ENCODE measurements at places on chromosomes 16 and 17.

GRCh38 chr16:87569601-87570571 is 32.4 kb upstream of the JPH3 start:
- DNase-seq, result no peak

GRCh38 chr16:51557670-51558069 is 406.6 kb upstream of the SALL1 start:
- no peak for DNase-seq

DNA sequence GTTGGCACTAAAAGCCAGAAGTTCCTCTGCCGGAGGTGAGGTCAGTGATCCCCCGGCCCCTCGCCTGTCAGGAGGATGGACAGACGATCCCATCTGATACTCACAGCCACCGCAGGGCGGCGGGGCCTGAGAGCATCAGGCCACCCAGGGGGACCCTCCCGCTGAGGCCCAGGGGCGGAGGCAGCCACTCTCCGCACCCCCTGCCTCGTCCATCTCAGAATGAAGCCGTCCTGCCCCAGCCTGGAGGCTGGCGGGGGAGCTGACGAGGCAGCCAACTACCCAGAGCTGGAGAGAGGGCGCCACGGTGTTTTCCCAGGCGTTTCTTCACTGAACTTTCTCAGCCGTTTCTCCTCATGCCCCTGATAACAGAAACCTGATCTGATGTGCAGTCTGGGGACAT is 22.6 kb downstream of the TPSD1 start:
- DNase-seq, result no peak

- DNase-seq, result peak; percentile 21
Measured at GRCh38 chr16:526181-527014, 1.1 kb upstream of the CAPN15 start.

DNA sequence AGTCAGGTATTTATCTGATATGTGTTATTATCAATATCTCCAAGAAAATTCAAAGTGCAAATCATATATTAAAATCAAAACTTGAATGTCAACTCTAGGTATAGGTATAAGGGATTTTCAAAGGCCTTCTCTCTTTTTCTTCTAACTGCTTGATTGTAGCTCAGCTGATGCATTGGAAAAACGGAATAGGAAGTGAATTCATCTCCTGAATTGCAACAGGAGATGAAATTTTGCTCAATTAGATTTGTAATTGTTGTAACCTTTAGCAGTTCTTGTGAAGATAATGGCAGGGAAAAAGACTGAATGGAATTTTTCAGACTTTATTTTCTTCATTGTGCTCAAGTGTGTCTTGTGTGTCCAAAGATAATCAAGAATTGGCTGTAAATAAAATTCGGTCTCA is 190.2 kb upstream of the KCNJ16 start:
- DNase-seq, result no peak

DNA sequence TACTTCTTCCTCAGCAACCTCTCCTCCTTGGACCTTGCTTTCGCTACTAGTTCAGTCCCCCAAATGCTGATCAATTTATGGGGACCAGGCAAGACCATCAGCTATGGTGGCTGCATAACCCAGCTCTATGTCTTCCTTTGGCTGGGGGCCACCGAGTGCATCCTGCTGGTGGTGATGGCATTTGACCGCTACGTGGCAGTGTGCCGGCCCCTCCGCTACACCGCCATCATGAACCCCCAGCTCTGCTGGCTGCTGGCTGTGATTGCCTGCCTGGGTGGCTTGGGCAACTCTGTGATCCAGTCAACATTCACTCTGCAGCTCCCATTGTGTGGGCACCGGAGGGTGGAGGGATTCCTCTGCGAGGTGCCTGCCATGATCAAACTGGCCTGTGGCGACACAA is 429 bp downstream of the OR2C1 start:
- no peak for DNase-seq

GRCh38 chr17:36653374-36653773 is 52.0 kb downstream of the MRM1 start:
- no peak for DNase-seq

- DNase-seq, result no peak
Measured at GRCh38 chr17:45146166-45146565, 2.1 kb upstream of the HEXIM1 start.

DNA sequence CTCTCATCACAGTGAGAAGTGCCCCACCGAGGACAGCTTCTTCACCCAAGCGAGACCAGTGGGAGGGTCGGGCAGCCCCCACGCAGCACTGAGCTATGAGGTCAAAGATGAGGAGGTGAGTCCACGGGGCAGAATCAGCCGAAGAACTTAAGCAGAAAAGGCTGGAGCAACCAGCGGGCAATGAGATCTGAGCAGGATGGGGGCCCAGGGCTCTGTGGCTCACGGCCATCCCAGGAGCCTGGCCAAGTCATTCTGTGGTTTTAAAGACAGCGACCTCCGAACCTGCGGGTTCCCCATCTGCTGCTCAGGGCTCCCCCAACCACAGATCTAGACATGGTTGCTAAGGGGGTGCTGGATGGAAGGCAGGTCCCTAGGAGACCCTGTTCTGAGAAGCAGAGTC is 202.6 kb downstream of the RBFOX3 start:
- DNase-seq, result no peak

DNA sequence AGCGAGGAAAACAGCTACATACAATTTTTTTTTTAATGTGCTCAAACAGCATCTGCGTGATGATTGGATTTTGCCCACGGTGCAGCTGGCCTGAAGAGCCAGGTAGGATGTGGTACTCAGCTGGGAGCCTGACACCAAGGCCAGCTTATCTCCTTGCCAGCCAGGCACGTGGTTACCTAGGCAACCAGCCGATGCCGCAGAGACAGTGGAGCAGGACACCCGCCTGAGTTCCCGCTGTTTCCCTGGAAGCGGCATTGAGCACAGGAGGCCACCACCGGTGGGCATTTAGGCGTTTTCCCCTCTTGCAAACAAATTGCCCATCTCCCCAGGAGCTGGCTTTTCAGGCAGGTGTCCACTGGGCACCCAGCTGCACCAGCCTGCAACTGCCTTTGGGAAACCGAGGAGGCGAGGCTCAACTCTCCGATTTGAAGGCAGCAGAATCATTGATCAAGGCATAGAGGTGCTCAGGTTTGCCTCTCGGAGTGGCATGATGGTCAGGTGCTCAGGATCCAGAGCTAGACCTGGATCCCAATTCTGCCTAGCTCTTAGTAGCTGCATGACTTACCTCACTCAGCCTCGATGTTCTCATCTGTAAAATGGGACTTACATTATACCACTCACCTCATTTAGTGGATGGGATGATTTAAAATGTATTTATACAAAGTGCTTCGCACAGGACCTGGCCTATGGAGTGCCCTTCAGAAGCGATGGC is 137.5 kb upstream of the PLCG2 start:
- DNase-seq, result no peak

- DNase-seq, result no peak
Measured at GRCh38 chr17:14033166-14033565, 36.1 kb upstream of the COX10 start.

- no peak for DNase-seq
Measured at GRCh38 chr17:38748892-38749222, 721 bp upstream of the PCGF2 start.

DNA sequence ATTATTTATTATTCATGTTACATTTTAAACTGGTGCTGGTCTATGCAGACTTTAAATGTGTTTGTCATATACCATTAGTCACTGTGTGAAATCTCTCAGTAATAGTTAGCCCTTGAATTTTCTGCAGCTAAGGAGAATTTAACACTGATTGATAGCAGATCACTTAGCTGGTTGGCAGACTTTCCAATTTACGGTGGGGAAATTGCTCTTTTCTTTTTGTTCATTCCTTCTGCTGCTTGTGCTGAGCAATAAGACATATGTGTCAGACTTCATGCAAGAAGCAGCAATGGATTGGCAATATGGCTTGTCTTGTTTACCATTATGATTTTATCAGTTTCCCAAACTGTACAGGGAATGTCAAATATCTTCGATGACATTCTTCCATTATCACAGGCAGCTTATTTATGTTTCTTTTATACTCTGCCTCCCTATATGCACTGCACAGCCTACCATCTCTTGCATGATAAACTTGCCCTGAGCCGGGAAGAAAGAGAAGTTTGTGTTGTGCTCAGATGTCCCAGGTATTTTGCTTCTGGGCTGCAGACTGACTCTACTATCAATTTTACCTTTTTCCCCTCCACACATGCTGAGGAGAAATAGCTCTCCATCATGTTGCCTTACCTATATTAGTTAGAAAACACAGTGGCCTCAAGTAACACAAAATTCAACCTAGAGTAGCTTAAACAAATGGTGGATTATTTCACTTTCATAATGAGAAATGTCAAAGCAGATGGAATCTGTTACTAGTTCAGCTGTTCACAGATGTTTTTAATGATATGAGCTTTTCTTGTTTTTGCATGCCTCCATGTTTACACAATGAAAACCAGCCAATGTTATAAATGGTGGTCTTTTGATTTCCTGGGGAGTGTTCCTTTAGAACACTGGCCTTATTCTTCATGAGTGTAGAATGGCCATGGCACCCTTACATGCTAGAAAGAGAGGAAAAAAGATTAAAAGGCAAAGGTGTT is 968.1 kb upstream of the GOT2 start:
- DNase-seq, result no peak

DNA sequence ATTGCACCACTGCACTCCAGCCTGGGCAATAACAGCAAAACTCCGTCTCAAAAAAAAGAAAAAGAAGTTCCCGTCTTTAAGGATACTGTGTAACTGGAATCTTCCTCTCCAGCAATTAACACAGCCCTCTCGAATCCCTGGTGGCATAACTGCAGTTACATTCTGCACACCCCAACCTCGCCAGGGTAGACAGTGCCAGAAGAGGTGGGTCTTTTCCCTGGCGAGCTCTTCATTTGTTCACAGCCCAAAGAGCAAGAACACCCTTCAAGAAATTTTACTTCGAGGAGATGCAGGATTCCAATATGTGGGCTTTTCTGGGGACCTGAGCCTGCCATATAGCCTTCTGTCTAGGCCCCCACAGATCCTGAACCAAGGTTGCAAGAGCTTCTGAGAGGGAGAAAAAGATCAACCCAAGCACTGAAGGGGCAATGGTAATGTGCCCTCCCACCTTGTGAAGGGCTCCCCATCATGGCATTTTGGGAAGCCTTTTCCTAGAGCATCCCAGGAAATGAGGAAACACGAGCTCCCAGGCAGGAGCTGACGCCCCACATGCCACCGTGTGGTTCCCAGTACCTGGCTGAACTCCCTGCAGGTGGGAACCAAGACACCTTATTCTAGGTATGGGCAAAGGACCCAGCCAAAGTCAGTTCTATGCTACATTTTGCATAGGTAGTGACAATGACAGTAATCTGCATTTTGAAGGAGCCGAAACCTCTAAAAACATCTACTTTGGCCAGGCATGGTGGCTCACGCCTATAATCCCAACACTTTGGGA is 26.9 kb downstream of the TK2 start:
- DNase-seq, result no peak

- DNase-seq, result no peak
Measured at GRCh38 chr16:85422196-85422631, 190.9 kb upstream of the GSE1 start.

- DNase-seq, result no peak
Measured at GRCh38 chr17:9308069-9308468, 267.6 kb downstream of the STX8 start.

DNA sequence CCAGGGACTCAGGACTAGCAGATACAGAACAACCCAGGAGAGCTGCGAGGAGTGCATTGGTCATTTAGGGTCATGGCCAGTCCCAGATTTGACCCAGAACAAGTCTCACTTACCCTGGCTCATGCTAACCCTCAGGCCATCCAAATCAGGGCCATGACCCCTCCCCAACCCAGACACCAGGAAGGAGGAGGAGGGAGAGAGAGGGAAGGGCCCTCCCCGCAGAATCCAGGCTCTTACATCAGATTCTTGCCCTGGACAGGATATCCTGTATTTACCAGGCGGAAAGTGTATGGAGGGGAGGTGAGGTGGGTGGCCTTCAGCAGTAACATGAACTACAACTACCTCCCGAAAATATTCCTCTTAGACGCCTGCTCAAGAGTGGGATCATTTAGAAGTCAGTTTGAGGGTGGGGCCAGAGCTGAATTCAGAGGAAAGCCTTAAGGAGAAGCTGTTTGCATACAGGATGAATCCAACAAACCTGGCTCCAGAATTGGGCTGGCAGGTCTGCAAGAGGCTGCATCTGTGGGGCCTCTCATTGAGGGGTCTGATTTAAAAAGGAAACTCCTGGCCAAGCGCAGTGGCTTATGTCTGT is 2.1 kb downstream of the VAT1 start:
- DNase-seq, result no peak

DNA sequence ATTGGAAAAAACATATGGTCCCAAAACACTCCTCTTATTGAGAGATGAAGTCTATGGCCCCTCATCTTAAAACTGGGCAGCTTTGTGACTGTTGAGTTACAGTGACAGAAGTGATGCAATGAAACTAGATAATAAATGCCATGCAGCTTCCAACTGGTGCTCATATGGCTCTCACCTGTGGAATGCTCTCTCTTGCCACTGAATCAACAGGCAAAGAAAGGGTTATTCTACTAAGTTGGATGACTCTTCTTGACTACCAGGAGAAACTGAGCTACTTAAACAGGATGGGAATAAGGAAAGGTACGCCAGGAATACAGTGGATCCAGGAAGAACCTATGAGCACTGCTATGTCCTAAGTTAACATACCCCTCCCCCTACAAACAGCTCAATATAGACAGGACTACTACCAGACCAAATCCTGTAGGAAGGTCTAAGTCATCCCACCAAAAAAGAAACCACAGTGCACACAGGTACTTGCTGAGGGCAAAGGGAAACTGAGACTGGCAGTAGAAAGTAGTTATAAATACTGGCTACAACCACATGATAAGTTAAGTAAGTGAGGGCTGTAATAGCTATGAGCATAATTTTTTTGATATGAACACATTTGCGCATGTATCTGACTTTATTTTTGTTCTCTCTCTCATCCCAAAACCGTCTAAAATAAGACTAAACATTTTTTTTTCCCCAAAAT is 398.5 kb downstream of the ZFHX3 start:
- no peak for DNase-seq

Measured in stimulated activated CD4-positive, alpha-beta T cell treated with anti-CD3 and anti-CD28 coated beads, Interleukin-4, amount 100 ng/mL, for 4 hours (primary cell).